Esophagus muscularis mucosa (tissue), 4 donors: ENCODE measurements at places on chromosomes 7 and 10. TPM values are rescaled to one million over a fixed set of nuclear protein-coding genes. Genes with fewer than 3 reads are reported as not detected.

DNA sequence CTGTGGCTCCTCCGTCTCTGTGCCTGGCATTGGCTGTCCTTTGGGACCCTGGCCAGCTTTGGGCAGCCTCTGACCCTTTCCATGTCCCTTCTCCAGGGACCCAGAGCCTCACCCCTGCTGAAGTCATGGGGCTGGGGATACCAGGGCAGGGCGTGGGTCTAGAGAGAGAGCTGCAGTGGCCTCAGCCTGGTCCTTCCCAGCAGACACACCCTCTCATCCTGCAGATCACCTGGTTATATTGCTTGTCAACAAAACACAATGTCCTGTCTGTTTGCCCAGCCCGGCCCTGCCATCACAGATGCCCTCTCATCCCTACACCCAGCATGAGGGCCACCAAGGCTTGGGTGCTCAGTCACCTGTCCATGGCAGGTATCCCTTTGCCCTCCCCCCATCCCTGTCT, 1.8 kb downstream of the MUC17 start:
- H3K27me3 ChIP-seq = no peaks in the 10 kb centered on the region
- DNase-seq = no peak

- H3K4me1 ChIP-seq = no peaks in the 10 kb centered on the region
- H3K27ac ChIP-seq = no peak overlapping the region
- no peaks in the 10 kb centered on the region for H3K36me3 ChIP-seq
- no peak for DNase-seq
- no peaks in the 10 kb centered on the region for H3K27me3 ChIP-seq
- no peak overlapping the region for H3K4me3 ChIP-seq
Observed at GRCh38 chr10:131683281-131683861, 217.4 kb upstream of the PPP2R2D start.

DNA sequence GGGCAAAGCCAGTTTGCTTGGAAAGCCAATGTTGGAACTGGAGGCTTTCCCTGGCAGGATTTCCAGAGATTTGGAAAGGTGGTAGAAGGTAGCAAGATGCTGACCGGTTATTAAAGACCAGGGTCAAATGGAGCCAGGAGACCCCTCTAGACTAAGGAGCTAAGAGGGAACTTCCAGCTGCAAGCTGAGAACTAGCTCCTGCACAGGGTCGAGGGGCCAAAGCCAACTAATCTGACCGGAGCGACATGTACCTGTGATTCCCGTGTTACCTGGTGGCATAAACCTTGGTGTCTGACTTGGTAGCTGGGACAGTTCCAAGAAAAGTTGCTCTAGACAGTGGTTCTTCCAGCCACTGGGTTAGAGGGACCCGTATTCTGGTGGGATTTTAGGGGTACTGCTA, 41.8 kb downstream of the SPDYE5 start:
- no peaks in the 10 kb centered on the region for H3K4me1 ChIP-seq
- no peaks in the 10 kb centered on the region for H3K27me3 ChIP-seq
- no peak for DNase-seq
- no peak overlapping the region for H3K27ac ChIP-seq
- H3K36me3 ChIP-seq = peaks cover 34% of the 10 kb centered on the region

GRCh38 chr7:150569245-150569955, 2.2 kb downstream of the GIMAP4 start:
- H3K36me3 ChIP-seq = peaks cover 4% of the 10 kb centered on the region
- peak overlapping the region; percentile 6 for H3K27ac ChIP-seq
- H3K4me1 ChIP-seq = no peaks in the 10 kb centered on the region
- H3K4me3 ChIP-seq = peak overlapping the region; percentile 48
- H3K27me3 ChIP-seq = no peaks in the 10 kb centered on the region
- DNase-seq = no peak

DNA sequence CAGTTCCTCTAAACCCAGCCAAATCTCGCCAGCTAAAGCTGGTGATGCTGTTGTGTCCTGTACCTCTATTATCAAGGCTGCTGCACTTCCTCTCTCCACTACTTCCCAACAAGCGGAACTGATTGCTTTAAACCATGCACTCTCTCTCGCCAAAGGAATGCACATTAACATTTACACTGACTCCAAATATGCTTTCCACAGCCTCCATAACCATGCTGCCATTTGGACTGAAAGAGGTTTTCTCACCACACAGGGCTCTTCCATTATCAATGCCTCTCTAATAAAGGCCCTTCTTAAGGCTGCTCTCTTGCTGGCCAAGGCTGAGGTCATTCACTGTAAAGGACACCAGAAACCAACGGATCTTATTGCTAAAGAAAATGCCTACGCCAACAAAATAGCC, 11.4 kb upstream of the LRRC61 start:
- H3K4me3 ChIP-seq = no peak overlapping the region
- H3K27me3 ChIP-seq = no peaks in the 10 kb centered on the region
- H3K27ac ChIP-seq = no peak overlapping the region
- no peak for DNase-seq
- no peaks in the 10 kb centered on the region for H3K4me1 ChIP-seq
- no peaks in the 10 kb centered on the region for H3K36me3 ChIP-seq

CYP26C1 gene
- total RNA-seq = under 0.01 TPM

ACSL5 gene
- 10.9 TPM for total RNA-seq

CHST3 gene
- total RNA-seq = 43.0 TPM

MCM10 gene
- total RNA-seq = not detected

COBL gene
- total RNA-seq = 51.4 TPM

CFAP69 gene
- 7.1 TPM for total RNA-seq

- DNase-seq = no peak
- H3K36me3 ChIP-seq = no peaks in the 10 kb centered on the region
- H3K27me3 ChIP-seq = no peaks in the 10 kb centered on the region
- no peaks in the 10 kb centered on the region for H3K4me1 ChIP-seq
- H3K27ac ChIP-seq = no peak overlapping the region
Observed at GRCh38 chr7:132125096-132125495, 451.2 kb downstream of the PLXNA4 start.

- no peaks in the 10 kb centered on the region for H3K36me3 ChIP-seq
- DNase-seq = no peak
- no peaks in the 10 kb centered on the region for H3K4me1 ChIP-seq
- H3K27ac ChIP-seq = no peak overlapping the region
Observed at GRCh38 chr7:107014387-107015023, 30.0 kb upstream of the PRKAR2B start.

DNA sequence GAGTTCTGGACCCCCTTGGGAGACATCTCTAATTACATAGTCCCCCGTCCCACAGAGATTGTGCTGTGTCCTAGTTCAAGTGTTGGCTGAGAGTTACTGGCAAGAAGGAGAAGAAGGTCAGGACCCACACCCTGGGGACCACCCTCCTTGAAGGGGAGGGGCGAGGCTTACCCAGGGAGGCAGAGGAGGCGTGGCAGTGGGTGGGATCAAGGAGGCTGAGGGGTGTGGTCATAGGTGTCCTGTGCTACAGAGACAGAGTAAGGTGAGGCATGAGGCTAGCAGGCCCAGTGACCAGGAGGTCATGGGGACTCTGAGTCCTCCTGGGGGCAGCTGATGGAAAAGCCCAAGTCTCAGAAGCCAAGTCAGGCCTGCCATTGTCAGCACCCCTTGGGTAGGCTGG, 29.4 kb upstream of the ADCYAP1R1 start:
- no peak overlapping the region for H3K27ac ChIP-seq
- peaks cover 16% of the 10 kb centered on the region for H3K4me1 ChIP-seq
- H3K36me3 ChIP-seq = no peaks in the 10 kb centered on the region
- no peaks in the 10 kb centered on the region for H3K27me3 ChIP-seq
- no peak overlapping the region for H3K4me3 ChIP-seq

DNA sequence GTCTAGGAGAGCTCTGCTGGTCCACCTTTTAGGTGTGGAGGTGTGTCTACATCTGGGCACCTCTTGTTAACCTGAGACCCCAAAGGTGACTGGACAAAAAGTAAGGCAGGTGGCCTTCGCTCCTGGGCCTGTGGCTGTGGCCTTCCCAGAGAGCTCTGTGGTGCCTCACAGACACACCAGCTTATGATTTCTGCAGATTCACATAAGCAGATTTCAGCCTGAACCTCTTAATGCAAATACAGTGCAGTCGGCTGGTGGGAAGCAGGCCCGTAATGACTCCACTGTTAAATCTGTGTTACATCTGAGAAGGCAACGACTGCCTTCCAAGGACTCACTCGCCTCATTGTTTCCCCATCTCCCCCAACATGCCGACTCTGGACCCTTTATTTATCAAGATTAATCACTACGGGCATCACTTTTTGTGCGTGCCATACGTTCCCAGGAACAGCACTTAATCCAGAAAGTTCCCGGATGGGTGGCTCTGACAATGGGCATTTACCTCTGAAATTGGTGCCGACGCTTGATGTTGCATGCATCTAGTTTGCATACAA, 119.8 kb downstream of the EBF3 start:
- no peaks in the 10 kb centered on the region for H3K4me1 ChIP-seq
- H3K27ac ChIP-seq = no peak overlapping the region
- DNase-seq = no peak
- H3K36me3 ChIP-seq = peaks cover 32% of the 10 kb centered on the region
- H3K4me3 ChIP-seq = no peak overlapping the region
- H3K27me3 ChIP-seq = no peaks in the 10 kb centered on the region

- H3K4me1 ChIP-seq = no peaks in the 10 kb centered on the region
- H3K4me3 ChIP-seq = no peak overlapping the region
- H3K27ac ChIP-seq = no peak overlapping the region
Observed at GRCh38 chr10:50636618-50637579, 13.1 kb upstream of the SGMS1 start.
